Cortex of kidney (tissue), 1 donor: ENCODE measurements at places on chromosomes 12 and 14.

DNA sequence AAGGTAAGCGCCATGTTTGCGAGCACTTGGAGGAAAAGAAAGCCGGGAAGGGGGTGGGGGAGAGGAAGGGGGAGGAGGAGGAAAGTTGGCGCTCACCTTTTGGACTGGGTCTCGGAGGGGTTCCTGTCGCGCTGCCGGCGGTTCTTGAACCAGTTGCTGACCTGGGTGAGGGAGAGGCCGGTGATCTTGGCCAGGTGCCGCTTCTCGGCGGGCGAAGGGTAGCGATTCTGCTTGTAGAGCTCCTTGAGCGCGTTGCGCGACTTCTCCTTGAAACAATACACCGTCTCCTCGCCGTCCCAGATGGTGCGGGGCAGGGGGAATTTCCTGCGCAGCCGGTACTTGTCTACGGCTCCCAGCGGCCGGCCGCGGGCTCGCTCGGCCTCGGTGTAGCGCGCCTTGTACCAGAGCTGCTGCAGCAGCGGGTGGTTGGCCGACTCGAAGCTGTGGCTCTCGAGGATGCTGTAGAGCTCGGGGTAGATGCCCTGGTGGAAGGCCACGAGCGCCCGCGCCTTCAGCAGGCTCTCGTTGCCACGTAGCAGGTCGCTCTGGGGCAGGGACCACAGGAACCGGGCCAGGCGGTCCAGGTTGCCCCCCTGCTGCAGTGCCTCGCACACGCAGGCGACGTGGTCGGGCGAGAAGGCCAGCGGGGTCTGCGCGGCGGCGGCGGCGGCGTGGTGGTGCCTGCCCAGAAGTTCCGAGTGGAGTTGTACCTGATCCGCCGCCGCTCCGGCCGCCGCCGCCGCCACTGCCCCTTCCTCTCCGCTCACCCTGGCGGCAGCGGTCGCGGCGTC, 840 bp downstream of the SIX4 start:
- DNase-seq, result no peak

GRCh38 chr14:28651148-28651547, 115.4 kb upstream of the FOXG1 start:
- DNase-seq, result no peak

GRCh38 chr12:114692186-114693058, 8.4 kb upstream of the TBX3 start:
- no peak for DNase-seq

GRCh38 chr12:122138616-122139015, 35.4 kb downstream of the IL31 start:
- DNase-seq, result no peak

- DNase-seq, result no peak
Observed at GRCh38 chr14:68263563-68264259, 444.1 kb downstream of the RAD51B start.

DNA sequence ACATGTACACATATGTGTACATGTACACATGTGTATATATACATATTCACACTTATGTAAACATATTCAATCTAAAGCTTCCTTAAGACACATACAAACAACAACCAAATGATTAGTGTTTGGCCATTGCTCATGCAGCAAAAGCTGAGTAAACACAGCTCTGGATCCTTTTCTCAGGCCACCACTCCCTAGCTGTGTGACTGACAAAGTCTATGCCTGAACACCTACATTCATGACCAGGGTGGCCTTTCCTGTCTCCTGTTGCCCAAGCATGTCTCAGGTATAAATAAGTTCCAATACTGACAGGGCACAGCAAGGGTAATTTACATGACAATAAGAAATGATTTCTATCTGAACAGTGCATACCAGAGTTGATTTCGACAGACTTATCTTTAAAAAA, 1.4 kb upstream of the PTPRO start:
- no peak for DNase-seq

GRCh38 chr12:29152223-29152868, 3.3 kb downstream of the FAR2 start:
- no peak for DNase-seq

DNA sequence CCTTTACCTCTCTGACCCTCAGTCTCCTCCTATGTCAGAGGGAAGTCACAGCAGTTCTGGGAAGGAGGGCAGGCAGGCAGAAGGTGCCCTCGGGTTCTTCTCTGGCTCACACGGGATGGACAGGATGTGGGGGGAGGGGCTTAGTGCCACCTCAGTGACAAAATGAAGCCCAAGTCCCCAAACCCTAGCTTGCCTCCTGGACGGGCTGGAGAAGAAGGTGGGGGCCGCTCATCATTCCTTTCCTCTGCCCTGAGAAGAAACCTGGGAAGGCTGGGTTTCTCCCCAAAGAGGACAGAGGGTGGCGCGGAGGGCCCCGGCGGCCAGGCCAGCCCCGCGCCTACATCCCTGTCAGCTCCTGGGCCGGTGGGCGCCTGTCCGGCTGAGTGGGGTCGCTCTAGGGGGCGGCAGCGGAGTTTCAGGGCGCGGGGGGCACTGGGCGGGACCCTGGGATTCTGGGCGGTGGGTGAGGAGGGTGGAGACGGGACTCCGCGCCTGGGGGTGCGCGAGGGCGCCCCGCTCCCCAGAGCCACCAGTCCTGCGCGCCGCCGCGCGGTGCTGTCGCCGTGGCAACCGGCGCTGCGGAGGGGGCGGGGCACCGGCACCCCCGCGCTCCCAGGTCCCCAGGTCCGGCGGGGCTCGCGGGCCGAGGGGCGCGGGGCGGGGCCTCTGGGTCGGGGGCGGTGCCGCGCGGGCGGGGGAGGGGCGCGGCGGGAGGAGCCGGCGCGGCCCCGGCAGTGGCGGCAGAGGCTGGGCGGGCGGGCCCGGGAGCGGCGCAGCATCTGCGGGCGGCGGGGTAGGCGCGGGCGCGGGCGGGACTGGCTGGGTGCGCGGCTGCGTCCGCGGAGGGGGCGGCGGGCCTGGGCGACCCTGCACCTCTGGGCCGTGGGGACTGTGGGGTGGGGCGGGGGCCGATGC, at the start of gene TMEM121:
Gene TMEM121 (plus strand): TSS at position 723 of the 915 bp plus-strand sequence. CDS start 2,252 bp downstream, outside the sequence.
- DNase-seq, result no peak

DNA sequence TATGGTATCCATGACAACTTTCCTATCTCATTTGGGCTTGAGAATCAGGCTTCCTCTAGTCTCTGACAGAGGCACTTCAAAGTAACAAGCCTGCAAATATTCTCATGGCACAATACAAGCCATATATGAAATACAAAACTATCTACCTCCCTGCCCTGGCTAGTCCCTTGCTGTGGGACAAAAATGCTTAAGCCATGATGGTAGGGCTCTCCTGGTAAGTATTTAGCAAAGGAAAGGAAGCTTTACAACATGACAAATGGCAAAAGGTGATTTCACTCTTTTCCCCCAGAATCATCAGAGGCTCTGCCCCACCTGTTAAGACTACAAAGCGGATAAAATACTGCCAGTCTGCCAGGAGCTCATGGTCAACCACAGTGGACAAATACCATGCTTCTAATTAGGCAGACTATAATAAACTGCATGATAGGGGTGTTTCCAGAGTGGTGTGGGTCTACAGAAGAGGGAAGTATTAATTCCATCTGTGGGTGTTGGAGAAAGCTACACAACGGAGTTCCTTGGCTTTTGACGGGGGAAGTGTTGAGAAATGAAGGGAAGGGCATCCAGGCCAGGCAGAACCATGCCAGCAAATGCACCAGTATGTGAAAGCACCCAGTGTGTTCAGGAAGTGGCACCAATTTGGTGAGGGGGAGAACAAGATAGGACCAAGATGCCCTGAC, 92.9 kb downstream of the SPTSSA start:
- no peak for DNase-seq

DNA sequence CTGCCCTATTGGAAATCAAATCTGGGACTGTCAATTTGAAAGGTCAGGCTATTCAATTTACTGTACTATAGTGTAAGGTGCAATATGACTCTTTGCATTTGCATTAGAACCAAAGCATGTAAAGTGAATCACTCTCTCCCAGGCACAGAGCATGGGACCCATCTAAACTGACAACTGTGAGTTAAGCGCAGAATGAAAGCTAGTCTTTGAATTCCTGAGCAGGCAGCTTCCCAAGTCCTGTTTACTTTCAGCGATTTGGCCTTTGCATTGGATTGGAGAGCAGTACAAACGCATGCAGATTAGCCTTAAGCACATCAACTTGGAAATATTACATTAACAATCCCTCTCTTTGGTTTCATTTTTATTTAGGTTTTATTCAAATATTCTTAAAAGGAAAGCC, 74.6 kb downstream of the RERG start:
- no peak for DNase-seq

DNA sequence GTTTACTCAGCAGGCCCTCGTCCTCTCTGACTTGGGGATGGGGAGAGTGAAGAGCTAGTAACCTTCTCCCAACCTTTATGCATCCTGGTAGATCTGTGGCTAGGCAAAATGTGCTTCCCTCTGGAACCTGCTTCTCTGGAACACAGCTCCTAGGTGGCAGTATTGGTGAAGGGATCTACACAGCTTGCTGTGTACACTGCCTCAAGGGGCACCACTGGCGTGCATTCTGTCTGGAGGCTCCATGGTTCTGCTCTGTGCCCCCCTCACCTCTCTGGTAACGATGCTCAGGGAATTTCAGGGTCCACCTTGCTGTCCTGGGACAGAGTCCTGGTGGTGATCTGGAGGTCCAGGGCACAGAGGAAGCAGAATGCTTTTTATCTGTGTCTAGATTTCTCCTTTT, 43.5 kb upstream of the KCNA5 start:
- no peak for DNase-seq

DNA sequence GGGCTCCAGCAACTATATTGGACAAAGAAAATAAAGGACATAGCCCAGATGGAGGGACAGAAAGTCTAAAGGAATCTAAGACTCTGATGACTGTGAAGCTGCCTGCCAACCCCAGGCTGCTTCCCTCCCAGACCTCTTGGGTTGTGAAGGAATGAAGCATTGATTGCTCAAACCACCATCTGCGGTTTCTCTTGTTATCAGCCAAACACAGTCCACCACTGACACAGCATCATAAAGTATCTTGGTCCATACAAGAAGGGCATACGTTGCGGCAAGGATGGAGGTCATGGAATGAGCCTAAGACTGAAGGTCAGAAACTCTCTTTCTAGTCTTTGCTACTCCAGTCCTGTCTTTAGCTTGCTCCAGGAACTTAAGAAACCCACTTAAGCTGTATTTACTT, 58.5 kb upstream of the PLXNC1 start:
- DNase-seq, result no peak

DNA sequence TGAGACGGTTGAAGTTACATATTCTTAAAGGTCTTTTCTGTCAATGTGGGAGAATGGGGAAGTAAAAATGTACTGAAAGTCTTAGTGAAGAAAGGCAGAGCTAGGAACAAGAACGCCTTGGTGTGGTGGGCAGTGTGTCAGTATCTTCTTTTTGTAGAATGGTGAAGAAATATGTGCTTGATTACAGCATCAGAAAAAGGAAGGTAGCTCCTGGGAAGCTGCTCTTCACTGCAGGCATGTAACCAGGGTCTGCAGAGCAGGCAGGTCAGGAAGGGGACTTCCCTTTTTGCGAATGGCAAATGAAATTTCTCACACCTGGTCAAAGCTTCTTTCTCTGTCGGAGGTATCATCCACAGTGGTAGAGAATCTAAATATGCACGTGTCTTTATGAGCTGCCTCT, 226.2 kb downstream of the ADAMTS20 start:
- DNase-seq, result no peak

DNA sequence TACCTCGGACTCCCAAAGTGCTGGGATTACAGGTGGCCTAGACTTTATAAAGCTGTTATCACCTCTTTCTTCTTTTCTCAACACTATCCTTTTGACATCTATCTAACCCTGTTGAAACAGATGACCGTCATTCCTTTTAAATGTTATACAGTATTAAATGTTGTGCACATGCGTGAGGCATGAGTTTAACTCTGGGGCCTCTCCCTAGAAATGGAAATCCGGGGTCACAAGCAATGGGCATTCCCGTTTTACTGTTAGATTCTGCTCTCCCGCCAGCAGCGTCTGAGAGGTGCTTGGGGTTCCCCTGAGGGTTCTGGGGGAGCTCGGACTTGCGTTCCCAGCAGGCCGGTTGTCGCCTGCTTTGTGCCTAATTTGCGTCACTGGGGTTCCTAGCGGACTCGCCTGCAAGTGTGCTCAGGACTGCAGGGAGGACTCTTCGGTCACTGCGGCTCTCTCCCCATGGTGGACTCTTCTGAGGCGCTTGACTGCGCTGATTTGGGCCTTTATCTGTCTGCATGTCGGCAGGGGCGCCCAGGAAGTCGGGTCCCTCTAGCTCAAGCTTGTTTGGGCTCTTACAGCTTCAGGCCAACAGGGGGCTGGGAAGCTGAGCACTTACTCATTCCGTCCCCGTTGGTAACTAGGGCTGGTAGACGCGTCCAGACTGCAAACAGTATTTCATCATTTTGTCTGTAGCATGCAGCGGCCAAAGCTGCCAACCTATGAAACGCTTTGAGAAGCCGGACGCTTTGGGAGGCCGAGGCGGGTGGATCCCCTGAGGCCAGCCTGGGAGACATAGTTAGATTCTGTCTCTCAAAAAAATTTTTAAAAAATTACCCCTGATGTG, 1.2 kb upstream of the RAN start:
- DNase-seq, result no peak

GRCh38 chr12:18462442-18462841, 201.1 kb downstream of the PIK3C2G start:
- DNase-seq, result no peak

- DNase-seq, result no peak
Observed at GRCh38 chr14:98138666-98139065, 1133.3 kb downstream of the BCL11B start.

DNA sequence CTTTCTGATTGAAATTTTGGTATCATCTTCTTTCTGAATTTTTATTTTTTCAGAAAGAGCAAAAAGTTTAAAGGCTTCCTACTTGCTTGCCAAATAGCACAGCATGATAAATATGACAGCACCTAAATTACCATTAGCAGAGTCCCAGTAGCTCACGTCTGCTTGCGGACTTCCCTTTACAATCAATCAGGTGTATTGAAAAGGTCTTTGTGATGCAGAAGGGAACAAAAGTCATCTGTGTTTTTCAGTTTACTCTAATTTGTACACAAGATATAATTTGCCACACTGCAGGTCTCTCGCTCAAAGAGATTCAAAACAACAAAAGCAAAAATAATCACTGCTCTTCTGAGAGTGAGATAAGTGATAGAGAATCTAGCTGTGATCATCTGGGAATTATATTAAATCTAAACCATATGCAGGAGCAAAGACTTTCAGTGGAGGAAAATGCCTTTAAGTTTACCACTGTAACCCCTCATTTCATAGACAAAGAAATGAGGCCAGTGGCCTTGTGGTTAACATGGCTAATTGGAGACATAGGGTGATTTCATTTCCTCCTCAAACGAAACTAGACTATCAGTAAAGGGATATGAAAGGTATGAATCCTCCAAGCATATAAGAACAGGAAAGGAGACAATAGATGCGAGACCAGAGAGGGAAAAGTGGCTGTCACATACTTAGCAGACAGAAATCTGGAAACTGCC, 240.8 kb upstream of the TMPO start:
- no peak for DNase-seq

GRCh38 chr12:65259501-65259900, 19.0 kb upstream of the MSRB3 start:
- no peak for DNase-seq

DNA sequence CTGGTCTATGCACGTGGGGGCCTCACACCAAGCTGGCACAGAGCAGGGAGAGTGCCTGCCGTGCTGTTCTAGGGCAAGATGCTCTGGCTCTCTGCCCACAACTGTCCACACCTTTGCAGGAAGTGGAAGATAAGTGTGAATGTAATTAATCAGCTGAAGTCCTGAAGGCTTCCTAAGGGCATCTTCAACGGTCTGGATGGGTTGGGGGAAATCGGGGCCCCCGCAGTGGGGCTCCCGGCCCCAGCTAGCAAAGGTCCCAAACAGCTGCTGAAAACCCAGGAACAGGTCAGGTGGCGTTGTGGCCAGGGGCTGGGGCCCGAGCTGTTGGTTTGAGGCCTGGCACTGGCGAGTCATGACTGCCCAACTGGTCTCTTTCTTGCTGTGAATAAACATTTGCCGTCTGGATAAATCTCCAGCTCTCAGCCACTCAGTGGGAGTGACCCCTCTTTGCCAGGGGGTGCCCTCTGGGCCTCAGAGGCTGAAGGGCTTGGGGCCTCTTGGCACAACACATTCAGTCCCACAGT, 6.7 kb upstream of the SLC25A29 start:
- no peak for DNase-seq
